AG09309 (cell line): ENCODE measurements at places on chromosomes 11 and 22.

DNA sequence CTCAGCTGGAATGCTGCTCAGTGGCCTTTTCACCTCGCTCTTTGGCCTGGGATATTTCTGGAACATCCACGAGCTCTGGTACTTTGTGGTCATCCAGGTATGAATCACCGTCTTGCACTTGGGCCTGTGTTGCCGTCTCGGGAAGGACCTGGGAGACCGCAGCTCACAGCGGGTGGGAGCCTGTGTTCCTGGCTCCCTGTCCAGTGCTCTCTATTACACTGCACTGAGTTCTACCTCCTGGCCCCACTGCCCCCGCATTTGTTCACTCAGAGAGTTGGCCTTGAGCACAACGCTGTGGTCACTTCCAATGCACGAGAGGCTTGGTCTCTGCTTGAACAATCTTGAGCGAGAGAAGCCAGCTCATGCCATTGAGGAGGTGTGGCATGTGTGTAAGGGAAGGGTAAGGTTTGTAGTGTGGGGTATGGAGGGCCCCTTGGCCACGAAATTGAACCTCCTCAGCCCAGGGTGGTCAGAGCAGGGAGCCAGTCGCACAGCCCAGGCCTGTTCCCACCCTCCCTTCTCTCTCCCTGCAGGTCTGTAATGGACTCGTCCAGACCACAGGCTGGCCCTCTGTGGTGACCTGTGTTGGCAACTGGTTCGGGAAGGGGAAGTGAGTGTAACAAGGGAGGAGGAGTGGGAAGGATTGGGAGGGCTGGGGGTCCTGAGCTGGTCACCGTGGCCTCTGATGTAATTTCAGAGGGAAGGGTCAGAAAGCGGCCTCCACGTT is 16.2 kb downstream of the SLC37A2 start:
- DNase-seq: no peak

DNA sequence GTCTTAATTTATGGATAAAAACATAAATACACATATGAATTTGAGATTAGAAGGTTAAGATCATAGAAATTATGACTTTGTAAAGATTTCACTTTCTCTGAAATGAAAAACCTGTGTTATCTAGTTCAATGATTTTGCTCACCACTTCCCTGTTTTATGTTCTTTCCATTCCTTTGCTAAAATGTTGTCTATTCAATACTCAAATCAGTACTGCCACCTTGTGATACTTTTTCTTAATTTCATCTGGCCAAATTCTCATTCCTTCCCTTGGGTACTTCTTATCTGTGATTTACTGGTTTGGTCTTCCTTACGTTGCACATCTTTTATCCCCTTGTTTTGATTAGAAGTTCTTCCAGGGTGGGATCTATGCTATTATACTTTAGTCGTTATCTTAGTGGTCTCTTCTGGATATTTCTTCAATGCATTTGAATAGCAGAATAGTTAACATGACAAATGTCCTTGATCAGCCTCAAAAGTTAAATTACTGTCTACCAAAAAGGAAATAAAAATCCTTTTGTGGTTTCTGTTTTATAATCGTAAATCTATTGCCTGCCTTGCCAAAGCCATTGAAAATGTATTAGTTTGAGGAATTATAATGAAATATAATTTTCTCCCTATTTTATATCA is 197.0 kb downstream of the PGR start:
- DNase-seq: no peak

DNA sequence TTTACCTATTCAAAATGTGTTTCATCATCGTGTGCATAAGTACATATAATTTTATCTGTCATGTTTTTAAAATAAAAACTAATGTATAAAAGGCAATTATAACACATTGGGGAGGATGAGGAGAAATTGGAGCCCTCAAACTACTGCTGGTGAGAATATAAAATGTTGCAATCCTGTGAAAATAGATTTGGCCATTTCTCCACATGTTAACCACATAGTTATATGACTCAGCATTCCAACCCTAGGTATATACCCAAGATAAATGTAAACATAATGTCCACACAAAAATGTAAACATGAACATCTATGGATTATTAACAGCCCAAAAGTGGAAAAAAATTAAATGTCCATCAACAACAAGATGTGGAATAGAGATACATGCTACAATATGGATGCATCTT is 928.0 kb upstream of the FAT3 start:
- no peak for DNase-seq

DNA sequence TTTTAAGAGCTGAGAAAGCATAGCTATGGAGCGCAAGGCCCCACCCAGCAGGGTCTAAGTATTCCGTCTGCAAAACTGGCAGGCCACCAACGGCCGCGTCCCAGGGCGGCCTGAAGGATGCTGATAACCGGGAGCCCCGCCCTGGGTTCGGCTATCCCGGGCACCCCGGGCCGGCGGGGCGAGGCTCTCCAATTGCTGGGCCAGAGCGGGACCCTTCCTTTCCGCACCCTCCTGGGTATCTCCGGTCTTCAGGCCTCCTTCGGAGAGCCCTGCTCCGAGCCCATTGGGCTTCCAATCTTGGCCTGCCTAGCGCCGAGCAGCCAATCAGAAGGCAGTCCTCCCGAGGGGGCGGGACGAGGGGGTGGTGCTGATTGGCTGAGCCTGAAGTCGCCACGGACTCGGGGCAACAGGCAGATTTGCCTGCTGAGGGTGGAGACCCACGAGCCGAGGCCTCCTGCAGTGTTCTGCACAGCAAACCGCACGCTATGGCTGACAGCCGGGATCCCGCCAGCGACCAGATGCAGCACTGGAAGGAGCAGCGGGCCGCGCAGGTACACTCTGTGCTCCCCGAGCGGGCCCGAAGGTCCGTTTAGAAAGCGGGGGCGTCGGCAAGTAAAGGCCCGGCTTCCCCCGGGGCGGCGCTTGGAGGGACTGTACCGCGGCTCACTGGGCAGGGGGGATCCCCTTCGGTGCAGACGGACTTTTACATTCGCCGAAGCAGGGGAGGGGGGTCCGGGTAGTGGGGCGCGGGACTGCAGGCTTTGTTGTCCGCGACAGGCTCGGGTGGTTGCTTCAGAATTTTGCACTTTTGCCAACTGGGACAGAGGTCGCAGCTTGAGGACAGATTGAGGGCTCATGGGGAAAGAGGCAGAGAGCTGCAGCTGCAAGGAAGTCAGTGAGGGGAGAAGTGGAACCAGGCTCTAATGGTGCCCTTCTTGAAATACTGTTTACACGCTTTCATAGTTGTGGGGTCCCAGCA is at the start of gene CAT:
CAT (plus strand) TSS at position 406 of the 979 bp plus-strand sequence; CDS start at position 486, 80 bp downstream.
- peak; percentile 89 for DNase-seq

- DNase-seq: no peak
Observed at GRCh38 chr11:115767883-115768282, 263.7 kb upstream of the CADM1 start.

DNA sequence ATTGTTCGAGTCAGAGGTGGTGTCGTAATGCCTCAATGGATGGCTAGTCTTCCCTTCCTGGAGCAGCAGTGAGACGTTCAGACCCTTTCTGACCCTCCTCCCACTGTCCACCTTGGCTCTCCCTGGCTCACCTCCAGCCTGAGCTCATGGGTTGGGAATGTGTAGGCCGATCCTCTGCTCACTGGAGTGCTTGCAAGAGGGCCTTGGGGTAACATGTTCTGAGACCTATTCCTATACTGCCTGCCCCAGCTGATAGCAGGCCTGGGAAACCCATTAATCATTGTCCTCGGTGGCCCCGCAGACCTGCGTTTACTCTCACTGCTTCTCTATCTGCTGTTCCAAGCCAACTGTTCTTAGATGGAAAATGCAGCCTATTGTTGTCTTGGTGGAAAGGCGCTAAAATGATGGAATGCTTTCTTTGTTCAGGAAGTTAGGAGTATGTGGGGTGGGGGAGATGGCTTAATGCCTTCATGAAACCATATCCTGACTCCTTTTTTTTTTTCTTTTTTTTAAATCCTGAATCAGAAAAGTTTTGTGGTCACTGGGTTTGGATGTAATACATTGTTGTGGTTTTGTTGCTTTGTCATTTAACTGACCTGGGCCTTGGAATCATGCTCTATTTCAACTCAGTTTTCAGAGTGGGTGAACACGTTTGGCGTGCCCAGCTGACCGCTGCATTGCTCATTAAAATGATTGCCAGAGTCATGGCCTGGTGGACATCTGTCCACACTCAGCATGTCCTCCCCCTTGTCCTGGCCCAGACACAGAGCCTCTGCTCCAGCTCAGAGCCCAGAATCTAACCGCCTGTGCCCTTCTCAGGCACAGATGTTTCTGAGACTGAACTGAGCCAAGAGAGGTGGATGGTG is 72.5 kb downstream of the MICAL2 start:
- DNase-seq: peak; percentile 98

DNA sequence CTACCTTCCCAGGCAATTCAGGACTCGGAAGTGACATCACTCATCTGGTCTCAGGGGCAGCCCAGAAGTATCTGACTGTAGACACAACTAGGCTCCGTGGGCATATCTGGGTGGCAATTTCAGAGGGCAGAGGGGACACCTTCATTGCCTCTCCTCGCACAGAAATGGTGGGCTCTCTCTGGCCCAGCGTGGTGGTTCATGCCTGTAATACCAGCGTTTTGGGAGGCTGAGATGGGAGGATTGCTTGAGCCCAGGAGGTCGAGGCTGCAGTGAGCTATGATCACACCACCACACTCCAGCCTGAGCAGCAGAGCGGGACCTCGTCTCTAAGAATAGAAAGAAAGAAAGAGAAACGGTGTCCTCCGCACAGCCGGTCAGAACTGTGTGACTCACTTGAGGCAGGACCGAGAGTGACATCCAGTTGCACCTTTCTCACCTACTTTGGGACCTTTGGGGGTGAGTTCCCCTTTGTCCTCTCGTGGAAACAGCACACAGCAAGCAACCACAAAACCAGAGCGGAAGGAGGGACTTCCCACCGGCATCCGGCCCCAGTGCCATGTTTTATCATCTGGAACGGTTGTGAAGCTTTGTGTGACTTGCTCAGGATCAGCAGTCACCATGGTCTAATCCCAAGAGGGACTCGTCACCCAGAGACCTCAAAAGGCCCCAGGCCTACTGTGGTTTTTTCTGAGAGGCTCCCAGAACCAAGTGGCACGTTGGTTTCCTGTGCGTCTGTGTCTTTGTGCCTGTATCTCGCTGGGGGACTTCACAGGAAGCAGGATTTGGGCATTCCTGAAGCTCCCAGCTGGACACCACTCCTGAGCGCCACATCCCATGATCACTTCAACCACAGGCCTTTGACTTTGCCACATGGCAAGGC is 38.4 kb upstream of the EMID1 start:
- DNase-seq: no peak

GRCh38 chr11:77710358-77710757 is 72.8 kb upstream of the CLNS1A start:
- no peak for DNase-seq

DNA sequence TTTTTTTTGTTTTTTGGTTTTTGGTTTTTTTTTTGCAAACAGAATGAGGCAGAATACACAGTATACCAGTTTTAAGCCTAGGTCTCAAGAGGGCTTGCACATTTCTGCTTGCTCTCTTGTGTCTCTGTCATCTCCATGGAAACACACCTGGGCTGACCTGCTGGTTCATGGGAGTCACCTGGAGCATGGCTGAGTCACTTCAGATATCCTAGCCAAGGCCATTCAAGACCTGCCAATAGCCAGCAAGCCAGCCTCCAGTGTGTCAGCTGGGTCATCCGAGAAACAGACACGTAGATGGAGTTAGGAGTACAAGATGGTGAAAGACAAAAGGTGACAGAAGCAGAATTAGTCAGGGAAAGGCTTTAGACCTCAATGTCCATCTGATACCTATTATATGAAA is 124.2 kb upstream of the SEZ6L start:
- no peak for DNase-seq

- no peak for DNase-seq
Observed at GRCh38 chr11:121510438-121510837, 57.7 kb upstream of the SORL1-AS1 start.

DNA sequence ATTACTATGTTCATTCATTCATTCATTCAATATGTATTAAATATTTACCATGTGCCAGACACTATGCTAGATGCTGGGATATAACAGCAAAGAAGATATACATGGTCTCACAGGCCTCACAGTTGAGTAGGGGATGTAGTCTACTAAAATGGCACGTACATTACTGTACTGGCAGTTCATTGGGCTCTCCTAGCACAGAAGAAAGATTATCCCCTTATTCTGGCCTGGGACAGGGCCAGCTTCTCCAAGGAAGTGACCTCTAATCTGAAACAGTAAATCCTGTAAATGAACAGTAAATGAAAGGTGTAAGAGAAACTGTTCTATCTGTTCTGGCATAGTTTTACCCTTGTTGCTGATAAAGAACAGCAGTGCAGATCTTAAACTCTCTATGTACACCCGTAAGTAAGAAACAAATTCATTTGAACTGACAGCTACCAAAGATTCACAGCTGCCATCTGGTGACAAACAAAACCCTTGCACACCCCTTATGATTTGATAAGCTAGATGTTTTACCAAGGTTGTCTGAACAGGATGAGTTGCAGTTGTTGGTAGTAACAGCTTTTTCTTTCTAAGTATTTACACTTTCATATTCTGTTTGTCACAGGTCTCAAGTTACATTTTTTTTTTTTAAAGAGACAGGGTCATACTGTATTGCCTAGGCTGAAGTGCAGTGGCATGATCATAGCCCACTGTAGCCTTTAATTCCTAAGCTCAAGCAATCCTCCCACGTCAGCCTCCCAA is 263.1 kb downstream of the TMEM135 start:
- DNase-seq: no peak

DNA sequence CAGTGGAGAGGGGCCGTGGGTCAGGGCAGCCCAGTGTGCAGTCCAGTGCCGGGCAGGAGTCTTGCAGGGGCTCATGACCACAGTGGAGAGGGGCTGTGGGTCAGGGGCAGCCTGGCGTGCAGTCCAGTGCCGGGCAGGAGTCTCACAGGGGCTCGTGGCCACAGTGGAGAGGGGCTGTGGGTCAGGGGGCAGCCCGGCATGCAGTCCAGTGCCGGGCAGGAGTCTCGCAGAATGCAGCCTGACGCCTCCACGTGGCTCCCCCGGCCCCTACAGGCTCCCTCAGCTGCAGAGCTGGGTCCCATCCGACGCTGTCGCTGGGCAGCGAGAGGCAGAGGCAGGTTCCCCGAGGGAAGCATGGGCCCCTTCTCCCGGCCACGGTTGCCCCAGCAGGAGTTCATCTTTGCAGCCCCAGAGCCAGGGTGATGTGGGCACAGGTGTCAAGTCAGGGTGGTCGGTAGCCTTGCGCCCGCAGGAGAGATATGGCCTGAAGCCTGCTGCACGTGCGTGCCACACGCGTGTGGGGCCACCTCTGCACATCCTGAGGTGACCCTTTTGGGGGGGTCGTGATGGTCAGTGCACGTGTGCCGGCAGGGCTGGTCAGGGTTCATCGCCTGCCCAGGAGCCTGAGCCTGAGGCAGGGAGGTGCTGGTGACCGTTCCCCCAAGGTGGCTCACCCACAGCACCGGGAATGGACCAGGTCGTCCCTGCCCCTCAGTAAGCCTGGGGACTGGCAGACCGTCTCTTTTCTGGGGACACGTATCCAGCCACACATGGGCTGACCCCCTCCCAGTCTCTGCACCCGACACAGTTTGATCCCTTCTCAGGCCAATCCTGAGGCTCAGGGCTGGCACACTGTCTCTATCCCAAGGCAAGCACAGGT is 2.9 kb downstream of the IFITM5 start:
- no peak for DNase-seq

GRCh38 chr22:31085493-31085824 is 4.3 kb downstream of the SMTN start:
- DNase-seq: no peak

GRCh38 chr22:30033137-30033536 is 47.1 kb upstream of the HORMAD2 start:
- DNase-seq: no peak
